Adrenal gland (tissue), 19 donors: ENCODE measurements at places on chromosomes 7 and 10. TPM values are rescaled to one million over a fixed set of nuclear protein-coding genes. Genes with fewer than 3 reads are reported as not detected.

TSPAN12 gene
- total RNA-seq: 111 TPM

- H3K27me3 ChIP-seq: no peaks in the 10 kb centered on the region
- H3K4me3 ChIP-seq: no peak overlapping the region
- no peaks in the 10 kb centered on the region for H3K4me1 ChIP-seq
- no peaks in the 10 kb centered on the region for H3K36me3 ChIP-seq
- DNase-seq: no peak
Measured at GRCh38 chr10:20648263-20648874, 248.7 kb downstream of the NEBL start.

EBLN1 gene
- total RNA-seq: not detected

DNA sequence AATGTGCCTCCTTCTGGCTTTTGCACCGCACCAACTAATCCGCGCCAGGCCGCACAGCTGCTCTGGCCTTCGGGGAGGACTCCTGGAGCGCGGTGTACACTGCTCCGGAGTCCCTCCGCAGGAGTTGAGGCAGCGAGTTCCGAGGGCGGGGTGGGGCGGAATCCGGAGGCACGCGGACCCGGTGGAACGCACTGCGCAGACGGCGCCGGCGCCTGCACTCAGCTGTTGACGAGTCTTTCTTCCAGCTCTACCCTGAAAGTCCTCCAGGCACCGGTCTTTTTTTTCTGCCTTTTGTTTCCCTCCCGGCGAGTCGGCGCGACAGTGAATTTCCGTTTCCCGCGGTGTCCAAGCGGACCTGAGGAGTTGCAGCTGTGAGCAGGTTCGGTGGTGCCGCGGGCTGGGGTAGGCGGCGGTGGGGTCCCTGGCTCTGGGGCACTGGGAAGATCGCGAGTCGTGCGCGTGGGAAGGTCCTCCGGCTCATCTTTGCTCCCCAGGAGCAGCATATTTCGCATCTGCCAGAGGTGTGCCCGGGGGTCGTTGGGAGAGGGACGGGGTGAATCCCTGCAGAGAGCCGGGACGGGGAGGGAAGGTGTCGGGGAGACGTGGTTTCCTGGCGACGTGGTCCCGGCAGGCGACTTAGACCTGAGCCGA lies 44.1 kb downstream of the SFTPD start:
- no peaks in the 10 kb centered on the region for H3K36me3 ChIP-seq
- H3K4me1 ChIP-seq: no peaks in the 10 kb centered on the region
- no peaks in the 10 kb centered on the region for H3K27me3 ChIP-seq
- H3K27ac ChIP-seq: peak overlapping the region; percentile 69
- DNase-seq: peak; percentile 83
- peak overlapping the region; percentile 69 for H3K4me3 ChIP-seq

DNA sequence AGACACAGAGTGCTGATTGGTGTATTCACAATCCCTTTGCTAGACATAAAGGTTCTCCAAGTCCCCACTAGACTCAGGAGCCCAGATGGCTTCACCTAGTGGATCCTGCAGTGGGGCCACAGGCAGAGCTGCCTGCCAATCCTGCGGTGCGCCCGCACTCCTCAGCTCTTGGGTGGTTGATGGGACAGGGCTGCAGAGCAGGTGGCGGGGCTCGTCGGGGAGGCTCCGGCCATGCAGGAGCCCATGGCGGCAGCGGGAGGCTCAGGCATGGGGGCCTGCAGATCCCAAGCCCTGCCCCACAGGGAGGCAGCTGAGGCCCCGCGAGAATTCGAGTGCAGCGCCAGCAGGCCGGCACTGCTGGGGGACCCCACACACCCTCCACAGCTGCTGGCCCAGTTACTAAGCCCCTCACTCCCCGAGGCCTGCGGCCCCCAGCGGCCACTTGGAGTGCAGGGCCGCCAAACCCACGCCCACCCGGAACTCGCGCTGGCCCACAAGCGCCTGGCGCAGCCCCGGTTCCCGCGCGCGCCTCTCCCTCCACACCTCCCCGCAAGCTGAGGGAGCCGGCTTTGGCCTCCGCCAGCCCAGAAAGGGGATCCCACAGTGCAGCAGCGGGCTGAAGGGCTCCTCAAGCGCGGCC lies 7.7 kb upstream of the BET1 start:
- H3K4me3 ChIP-seq: no peak overlapping the region
- H3K27ac ChIP-seq: no peak overlapping the region
- no peak for DNase-seq
- no peaks in the 10 kb centered on the region for H3K36me3 ChIP-seq
- no peaks in the 10 kb centered on the region for H3K4me1 ChIP-seq

DNA sequence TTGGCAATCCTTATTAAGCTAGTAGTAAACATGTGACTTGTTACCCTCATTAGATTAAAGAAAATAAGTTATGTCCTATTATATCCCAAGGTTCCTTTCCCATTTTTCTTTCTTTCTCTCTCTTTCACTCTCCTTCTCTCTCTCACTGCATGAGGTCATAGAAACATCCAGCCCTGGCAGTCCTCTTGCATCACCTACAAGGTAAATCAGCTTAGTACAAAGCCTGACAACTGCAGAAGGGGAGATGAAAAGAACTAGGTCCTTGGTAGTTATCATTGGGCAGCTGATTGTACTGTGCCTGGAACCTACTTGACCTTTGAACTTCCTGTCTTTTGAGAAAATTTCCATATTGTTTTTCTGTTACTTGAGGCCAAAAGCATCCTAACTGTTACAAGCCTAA lies 307.9 kb upstream of the SP8 start:
- no peak overlapping the region for H3K4me3 ChIP-seq
- H3K27ac ChIP-seq: no peak overlapping the region
- no peaks in the 10 kb centered on the region for H3K27me3 ChIP-seq
- DNase-seq: no peak
- no peaks in the 10 kb centered on the region for H3K36me3 ChIP-seq

SPAG6 gene
- total RNA-seq: not detected

- H3K27me3 ChIP-seq: no peaks in the 10 kb centered on the region
- DNase-seq: no peak
- no peaks in the 10 kb centered on the region for H3K4me1 ChIP-seq
- no peak overlapping the region for H3K4me3 ChIP-seq
- H3K36me3 ChIP-seq: no peaks in the 10 kb centered on the region
Measured at GRCh38 chr10:23927576-23928325, 281.2 kb upstream of the KIAA1217 start.

TYSND1 gene
- total RNA-seq: 16.4 TPM

DNA sequence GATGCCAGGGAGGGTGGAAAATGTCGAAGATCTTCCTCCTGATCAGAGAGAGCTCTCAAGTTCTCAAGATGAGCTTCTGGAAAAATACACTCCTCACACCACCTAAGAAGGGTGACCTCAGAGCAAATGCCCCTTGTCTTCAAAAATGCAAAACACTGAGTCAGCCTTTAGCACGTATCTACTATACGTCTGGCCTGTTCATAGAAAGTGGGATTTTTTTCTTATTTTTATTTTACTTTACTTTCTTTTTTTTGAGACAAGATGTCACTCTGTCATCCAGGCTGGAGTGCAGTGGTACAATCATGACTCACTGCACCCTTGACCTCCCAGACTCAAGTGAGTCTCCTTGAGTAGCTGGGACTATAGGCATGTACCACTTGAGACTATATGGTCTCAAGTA lies 57.1 kb downstream of the AFAP1L2 start:
- no peak for DNase-seq
- no peak overlapping the region for H3K4me3 ChIP-seq
- no peaks in the 10 kb centered on the region for H3K36me3 ChIP-seq

OR2A5 gene
- total RNA-seq: not detected

DNA sequence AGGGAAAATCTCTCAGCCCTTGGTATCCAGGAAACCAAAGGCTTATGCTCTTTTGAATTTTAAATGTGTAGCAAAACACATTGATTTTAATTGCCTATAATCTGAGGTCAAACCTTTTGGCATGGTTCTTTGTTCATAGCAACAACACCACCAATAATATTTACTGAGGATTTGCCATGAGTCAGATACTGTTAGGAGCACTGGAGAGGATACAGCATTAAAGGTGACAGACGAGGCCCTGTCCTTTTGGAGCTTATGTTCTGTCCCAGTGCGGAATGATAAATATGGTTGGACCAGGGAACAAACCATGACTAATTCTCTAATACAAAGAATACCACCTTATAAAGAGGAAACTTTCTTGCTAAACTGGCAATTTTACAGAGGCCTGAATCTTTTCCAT lies 176.6 kb downstream of the CTNNA3 start:
- H3K4me3 ChIP-seq: no peak overlapping the region
- no peaks in the 10 kb centered on the region for H3K36me3 ChIP-seq
- no peak overlapping the region for H3K27ac ChIP-seq
- no peaks in the 10 kb centered on the region for H3K27me3 ChIP-seq
- no peak for DNase-seq

GRCh38 chr7:8514781-8515519 lies 81.5 kb downstream of the NXPH1 start:
- H3K27me3 ChIP-seq: no peaks in the 10 kb centered on the region
- no peak for DNase-seq
- peaks cover 23% of the 10 kb centered on the region for H3K4me1 ChIP-seq
- H3K36me3 ChIP-seq: no peaks in the 10 kb centered on the region
- H3K27ac ChIP-seq: no peak overlapping the region

- peaks cover 9% of the 10 kb centered on the region for H3K4me1 ChIP-seq
- no peaks in the 10 kb centered on the region for H3K27me3 ChIP-seq
- H3K27ac ChIP-seq: peak overlapping the region; percentile 43
- no peak overlapping the region for H3K4me3 ChIP-seq
Measured at GRCh38 chr10:30459283-30459682, 25.3 kb downstream of the MAP3K8 start.
